ENCODE measurements at places on chromosomes 1 and 21.

- no peak for DNase-seq
Measured at GRCh38 chr1:51469518-51469917, 49.5 kb downstream of the EPS15 start.

DNA sequence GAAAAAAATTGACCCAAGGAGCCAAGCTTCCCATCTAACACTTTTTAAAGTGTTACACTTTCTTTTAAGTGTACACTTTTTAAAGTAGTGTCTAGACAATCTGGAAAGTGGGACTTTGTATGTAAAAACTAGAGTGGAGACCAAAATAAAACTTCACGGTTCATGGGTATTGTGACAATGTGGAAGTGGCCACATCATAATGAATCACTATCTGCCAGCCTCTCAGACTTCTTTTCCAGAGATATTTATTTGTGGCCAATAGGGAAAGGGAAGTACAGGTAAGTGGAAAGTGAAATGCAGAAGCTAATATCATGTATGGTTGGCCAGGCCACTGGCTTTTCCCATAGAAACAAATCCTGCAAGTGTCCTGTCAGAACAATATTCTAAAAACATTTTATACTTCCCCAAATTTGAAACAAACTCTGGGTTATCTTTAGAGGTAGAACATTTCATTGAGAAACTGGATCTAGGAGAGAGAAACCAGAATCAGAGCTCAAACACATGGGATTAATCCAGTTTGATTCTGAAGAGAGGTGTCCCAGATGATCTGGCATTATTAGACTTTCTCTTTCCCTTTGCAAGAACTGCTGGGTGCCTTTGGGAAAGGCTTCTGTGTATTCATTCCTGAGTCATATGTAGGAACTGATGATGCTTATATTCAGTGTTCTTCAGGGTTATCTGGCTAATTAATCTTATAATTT is 2.0 kb downstream of the TNFSF18 start:
- DNase-seq, result no peak

- DNase-seq, result no peak
Measured at GRCh38 chr1:39898191-39898590, 3.5 kb downstream of the MYCL start.

DNA sequence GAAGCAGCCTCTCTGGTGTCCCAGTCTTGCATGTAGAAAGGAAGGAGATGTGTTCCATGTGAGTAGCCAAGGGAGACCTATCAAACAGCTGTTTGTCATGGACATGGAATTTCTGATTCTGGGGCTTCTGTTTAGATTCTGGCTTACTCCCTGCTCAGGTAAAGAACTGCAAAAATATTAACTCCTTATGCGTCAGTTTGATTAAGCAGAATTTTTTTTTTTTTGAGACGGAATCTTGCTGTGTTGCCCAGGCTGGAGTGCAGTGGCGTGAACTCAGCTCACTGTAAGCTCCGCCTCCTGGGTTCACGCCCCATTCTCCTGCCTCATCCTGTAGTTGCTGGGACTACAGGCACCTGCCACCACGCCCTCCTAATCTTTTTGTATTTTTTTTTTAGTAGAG is 6.8 kb downstream of the ARV1 start:
- DNase-seq, result no peak

DNA sequence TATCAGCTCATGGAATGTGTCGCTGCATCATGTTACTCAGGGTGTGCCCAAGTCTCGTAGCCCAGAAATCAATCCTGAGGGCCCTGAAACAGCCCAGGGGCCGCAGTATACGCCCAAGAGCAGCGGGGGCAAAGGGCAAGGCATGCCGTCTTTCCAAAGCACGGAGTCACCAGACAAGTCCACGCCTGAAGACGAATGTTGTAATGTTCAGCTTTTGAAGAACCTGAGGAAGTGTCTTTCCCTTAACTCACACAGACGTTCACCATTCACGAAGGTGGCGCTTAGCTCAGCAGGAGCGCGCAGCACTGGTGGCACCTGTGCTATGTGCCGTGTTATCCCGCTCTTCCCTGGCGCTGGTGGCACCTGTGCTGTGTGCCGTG is 18.8 kb upstream of the PWP2 start:
- DNase-seq, result no peak

GRCh38 chr1:7636795-7637526 is 134.1 kb upstream of the VAMP3 start:
- DNase-seq, result no peak

DNA sequence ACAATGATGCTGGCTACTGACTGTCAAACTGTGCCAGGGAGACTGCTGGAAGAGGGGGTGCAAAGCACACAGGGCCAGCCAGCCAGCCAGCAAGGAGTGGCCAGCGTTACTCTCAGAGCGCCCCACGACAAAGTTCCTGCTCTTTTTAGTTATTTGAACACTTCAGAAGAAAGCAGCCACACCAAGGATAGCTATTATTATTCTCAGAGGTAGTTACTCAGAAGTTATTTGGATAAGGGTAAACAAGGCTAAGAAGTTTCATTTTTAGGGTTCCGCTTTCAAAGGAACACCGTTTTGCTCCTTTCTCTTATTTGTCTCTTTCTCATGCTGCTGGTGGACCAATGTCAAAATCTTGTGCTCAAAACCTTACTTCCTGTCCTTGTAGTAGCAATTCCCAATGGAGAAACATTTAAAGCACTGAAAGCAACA is 59.9 kb downstream of the VANGL2 start:
- peak; percentile 60 for DNase-seq

GRCh38 chr21:32949701-32950100 is 76.0 kb upstream of the OLIG2 start:
- DNase-seq, result no peak

DNA sequence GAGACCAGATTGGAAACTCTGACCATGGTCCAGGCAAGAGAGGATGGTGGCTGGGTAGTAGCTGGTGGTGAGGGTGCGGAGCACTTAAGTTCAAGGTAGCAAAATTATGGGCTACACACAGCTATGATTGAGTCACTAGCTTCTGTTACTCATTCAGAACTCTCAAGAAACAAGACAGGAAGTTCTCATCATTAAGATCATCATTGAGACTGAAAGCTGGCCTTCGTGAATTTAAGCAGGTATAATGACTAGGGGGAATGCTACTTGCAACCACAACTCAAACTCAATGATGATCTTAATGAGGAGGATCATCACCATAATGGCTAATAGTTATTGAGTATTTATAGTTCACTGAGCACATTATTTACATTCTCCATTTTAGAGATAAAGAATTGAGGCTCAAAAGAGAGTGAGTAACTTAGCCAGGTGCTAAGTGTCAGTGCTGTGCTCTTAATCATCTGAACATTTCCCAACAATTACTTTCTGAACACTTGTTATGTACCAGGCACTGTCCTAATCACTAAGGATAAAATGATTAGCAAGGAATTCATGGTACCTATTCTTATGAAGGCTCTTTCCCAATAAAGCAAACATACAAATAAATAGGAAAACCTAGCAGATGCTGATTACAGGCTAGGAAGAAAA is 286.3 kb upstream of the C1orf105 start:
- peak; percentile 2 for DNase-seq

- no peak for DNase-seq
Measured at GRCh38 chr1:198141668-198142351, 15.0 kb upstream of the NEK7 start.

- DNase-seq, result no peak
Measured at GRCh38 chr1:182146286-182146685, 84.8 kb upstream of the ZNF648 start.

- DNase-seq, result no peak
Measured at GRCh38 chr1:5632224-5632623, 360.0 kb downstream of the NPHP4 start.

DNA sequence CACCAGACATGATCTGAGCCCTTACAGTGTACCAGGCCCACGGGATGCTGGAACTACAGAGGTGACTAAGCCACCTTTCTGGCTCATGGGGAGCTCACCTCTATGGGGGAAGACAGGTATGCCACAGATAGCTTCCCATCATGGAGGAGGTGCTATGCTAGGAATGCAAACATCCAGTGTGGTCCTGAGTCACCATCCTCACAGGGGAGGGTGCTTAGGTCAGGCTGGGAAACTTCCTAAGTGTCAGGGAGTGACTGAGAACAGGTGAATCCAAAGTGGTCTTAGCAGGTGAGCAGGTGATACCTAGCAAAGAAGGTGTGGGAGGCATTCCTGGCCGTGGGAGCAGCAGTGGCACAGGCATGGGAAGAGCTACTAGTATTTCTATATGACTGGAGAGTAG is 8.6 kb upstream of the RASSF5 start:
- DNase-seq, result no peak

DNA sequence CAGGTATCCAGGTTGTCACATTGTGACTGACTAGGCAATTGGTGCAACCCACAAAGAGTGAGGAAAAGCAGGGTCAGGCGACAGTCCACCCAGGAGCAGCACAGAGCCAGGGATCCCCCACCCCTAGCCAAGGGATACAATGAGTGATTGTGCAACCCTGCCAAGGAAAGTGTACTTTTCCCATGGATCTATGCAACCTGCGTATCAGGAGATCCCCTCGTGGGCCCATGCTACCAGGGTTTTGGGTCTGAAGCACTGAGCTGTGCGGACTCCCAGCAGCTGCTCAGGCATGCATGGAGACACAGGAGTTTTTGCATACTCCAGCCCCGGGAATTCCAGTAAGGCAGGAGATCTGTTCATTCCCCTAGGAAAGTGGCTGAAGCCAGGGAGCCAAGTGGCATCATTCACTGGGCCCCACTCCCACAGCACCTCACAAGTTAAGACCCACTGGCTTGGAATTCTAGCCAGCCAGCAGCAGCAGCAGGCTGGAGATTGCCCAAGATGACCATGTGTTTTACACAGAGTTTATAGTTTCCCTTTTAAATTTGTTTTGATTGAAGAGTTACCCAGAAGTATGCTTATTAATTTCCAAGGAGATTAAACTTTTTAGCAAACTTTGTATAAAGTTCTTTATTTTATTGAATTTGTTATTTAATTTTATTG is 136.0 kb downstream of the LTN1 start:
- no peak for DNase-seq

GRCh38 chr1:48120621-48121020 is 101.9 kb upstream of the SLC5A9 start:
- no peak for DNase-seq

DNA sequence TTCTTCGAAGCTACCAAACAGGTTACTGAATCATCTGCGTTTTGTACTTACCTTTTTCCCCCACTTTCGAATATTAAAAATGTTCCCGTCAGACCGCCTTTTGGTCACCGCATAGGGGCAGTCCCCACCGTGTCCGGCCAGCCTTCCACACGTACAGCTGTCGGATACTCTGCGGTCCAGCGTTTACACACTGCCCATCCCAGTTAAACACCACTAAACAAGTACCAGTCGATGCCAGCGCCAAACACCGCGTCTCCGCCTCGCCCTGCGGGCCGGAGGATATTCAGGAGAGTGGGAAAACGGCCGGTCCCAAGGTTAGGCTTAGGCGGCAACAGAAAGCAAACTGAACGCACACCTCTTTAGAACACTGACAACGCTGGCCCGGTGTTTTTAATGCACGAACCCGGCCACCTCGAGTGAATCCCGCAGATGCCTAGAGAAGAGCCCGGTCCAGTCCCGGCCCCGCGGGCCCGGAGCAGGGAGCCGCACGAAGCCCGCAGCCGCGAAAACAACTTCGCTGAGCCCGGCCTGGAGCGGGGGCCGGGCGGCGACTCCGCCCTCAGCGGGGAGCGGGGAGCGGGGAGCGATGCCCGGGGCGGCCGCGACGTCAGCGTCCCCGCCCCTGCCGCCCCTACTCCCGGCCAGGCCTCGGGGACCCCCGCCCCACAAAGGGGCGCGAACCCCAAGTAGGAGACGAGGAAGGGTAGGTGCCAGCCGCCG is 730 bp upstream of the PHF13 start:
- DNase-seq, result no peak

DNA sequence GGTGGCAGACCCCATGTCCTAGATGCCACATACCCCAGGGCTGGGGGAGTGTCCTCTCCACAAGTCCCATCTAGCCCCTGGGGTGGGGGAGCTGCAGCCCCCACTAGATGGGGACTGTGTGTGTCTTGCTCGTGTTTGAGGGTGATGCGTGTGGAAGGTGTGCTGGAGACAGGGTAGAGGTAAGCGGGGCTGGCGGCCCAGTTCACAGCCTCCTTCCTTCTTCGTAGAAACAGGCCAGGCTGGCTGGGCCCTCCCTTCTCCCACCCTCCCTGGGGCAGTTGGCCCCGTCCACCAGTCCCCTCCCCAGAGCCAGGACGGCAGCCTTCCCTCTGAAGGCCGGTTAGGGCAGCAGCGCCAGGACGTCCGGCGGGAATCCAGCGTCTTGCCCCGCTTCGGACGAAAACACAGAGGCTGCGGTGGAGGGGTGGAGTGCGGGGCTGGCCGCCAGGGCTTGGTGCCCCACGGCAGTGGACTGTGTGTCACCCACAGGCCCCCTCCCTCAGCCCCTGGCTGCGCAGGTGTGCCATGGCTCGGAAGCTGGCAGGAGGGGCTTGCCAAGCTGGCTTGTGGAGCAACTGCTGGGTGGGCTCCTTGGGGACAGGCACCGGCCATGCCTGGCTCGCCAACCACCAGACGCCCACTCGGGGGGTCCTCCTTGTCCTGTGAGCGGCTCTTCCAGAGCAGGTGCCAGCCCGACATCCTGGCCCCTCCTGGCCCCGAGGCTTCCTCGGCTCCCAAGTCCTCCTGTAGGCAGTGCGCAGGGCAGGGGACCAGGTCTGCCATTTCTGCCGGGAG is 3.6 kb downstream of the PRDM16 start:
- no peak for DNase-seq

DNA sequence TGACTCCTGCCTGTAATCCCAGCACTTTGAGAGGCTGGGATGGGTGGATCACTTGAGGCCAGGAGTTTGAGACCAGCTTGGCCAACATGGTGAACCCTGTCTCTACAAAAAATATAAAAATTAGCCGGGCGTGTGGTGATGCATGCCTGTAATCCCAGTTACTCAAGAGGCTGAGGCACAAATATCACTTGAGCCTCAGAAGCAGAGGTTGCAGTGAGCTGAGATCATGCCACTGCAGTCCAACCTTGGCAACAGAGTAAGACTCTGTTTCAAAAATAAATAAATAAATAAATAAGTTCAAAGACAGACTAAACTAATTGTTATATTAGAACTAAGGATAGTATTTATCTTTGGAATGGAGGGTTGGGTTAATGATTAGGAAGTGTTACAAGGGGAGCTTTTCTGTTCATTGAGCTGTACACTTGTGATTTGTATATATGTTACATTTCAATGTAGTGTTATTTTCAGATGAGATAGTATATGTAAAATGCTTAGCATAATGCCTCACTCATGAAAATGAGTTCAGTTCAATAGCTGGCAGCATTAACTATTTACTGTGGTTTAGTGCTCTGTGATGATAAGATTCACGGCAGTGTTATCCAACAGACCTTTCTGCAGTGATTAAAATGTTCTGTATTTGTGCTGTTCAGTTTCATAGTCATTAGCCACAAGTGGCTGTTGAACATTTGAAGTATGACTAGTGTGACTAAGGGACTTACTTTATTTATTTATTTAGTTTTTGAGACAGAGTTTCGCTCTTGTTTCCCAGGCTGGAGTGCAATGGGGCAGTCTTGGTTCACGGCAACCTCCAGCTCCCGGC is 47.7 kb downstream of the OSBPL9 start:
- no peak for DNase-seq
